Amniotic stem cell (primary cell): ENCODE measurements at places on chromosomes 6 and 20.
A peak's percentile ranks its signal among the peaks of the same experiment; 100 is the strongest.

- DNase-seq, result no peak
Observed at GRCh38 chr6:35495258-35496035, 1.4 kb downstream of the TEAD3 start.

DNA sequence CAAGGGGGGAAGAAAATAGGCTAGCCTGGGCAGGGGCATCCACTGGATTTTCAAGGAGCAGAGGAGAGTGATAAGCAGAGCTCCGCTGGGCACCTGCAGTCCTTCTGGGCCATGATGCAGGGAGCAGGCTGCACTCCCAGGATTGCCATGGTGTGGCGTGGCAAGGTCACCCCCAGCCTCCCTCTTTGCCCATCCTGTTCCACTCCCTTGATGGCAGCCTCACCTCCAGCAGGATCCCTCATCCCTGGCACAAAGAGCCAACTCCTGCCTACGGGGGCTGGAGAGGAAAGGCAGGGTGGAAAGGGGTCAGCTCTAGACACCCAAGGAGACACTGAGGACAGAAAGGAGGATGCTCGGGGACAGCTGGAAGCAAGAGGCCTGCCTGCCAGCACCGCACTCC is 22.4 kb upstream of the MYMX start:
- DNase-seq, result no peak

DNA sequence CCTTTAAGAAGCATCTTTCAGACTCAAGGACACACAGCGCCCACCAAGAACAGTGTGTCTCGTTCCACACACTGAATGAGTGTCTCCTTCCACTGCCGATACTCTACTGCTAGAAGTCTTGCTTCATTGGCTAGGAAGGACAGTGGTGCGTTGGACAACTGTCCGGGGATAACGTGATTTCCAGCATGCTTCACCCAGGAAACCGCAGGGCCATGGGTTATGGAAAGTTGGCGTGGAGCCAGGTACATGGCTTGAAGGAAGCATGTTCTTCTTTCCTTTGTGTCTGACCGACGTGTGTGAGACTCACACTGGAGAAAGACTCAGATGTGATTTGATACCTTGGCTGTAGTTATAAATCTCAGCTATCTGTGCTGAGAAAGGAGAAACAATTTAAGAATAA is 73.2 kb downstream of the SMOC2 start:
- DNase-seq, result no peak

DNA sequence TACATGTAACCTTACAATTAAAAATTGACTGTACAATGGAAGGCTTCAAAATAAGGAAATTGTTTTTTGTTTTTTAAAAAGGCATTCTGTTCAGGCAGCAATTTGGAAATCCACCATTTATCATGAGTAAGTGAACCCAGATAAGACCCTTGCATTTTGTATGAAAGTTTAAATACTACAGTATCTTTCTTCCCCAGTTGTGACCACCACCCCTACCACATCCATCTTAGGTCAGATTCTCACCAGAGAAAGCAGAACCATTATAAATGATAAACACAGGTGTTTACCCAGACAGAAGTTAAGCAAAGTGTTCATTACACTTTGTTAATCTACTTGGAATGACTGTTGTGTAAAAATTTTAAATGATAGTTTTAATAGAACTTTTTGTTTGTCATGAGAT is 20.2 kb downstream of the SENP6 start:
- DNase-seq, result no peak

DNA sequence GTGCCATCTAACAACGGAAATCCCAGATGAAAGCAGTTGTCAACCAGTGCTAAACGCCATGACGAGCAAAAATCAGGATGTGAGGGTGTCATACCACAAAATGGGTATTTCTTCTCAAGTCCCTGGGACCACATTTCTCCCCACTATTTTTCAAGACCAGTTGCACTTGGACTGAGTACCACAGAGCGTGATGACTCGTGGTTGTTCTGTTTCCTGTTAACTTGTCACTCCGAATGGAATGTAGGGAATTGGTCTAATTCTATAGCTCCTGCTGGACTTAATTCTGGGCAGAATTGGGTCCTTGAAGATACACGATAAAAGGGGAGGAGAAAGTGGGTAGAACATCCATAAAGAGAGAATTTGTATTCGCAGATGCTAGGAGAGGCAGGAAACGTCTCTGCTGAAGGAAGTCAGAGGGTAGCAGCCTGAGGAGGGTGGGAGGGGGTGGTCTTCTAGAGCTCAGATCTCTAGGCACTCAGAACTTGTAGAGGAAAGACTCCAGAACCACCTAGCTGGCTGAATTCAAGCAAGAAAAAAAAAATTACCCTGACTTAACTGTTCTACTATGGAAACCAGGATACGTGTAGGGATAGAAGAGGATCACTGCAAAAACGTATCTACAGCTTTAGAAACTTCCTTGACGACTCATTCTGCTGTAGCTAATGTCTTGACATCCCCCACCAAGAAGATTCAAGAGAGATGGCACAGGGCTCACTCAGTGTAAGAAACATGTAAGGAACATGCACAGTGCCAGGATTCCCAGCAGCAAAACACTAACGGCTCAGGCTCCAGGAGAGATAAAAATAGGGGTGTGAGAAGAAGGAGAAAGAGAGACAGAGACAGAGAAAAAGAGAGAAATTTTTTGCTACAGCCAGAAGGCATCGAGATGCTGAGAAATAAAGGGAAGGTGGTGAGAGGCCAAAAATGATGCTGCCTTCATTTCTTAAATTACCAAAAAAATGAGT is 494.7 kb downstream of the CD83 start:
- DNase-seq, result no peak

GRCh38 chr6:44245391-44245911 is 1.4 kb upstream of the HSP90AB1 start:
- no peak for DNase-seq

DNA sequence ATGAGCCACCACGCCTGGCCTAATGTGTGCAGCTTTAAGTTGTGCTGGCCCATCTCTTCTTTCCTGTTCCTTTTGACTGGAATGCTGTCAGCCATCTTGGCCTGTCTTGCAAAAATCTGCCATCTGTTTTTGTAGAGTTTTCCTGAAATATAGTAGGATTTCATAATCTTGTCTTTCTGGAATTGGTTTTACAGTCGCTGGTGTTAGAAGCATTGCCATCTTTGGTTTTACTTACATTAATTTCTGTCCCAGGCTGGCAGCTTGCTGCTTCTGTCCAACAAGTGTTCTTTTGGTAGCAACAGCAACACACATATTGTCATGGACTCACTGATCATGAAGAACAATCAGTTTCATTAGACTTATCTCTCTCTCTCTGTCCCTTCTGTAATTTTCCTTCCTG is 29.1 kb upstream of the TULP1 start:
- no peak for DNase-seq

DNA sequence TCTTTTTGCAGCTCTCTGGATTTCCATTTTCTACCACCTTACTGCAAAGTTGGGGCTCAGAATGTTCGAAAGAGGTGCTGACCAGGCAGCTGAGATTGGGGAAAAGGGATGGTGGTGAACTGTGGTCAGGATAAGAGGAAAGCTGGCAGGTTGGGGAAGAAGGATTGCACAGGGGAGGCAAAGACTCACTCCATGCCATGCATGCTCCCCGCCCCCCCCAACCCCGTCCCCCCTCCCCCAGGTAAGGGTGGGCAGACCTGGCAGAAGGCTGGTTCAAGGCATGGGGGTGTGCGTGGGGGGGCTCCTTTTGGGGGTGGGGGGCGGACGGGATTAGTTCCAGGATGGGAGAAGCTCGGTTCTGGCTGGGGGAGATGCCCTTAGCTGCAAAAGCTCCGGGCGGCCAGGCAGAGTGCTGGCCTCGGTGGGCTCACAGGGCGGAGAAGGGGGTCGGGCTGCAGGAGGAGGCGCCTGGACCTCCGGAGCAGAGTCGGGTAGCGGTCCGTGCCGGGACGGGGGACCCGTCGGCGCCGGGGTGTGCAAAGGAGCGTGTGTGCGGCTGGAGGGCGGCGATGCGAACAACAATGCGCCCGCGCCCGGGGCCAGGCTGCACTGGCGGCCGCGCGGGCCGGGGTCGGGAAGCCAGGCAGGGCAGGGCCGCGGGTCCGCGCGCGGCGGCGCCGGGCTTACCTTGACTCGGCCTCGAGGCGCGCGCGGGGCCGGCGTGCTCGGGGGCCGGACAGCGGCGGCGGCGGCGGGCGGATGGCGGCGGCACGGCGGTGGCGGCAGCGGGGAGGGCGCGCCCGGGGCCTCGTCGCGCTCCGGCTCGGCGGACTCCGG is 880 bp downstream of the ADNP start:
- no peak for DNase-seq

DNA sequence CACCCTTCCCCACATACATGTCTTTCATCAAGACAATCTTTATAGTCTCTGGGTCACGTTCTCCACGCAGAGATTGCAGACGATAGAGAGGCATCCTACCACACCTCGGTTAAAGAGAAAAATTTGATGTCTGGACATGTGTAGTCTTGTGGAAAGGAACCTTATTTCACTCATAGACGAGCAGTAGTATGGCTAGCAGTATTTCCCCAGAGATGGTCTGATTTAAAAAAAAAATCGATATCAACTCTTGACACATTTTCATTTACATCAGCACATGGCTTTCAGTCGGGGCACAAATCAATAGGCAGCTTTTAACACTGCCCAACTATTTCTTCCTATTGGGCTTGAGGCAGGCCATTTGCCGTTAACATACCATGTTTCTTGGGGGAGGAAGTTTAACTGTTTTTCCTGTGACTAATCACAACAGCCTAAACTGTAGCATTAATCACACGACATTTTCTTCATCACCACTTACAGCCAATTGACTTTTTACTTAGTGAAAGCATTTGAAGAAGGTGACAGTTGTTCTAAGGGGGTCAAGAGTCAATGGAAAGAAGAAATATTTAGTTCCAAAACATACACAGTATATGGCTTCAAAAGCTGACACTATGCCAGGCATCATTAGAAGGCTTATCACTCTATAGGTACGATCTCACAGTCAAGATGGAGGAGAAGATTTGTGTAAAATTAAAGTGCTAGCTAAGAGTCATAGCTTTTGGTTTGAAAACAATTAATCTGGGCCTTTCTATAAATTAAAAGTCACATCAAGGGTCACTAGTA is 129.5 kb upstream of the HDAC2 start:
- DNase-seq, result no peak

DNA sequence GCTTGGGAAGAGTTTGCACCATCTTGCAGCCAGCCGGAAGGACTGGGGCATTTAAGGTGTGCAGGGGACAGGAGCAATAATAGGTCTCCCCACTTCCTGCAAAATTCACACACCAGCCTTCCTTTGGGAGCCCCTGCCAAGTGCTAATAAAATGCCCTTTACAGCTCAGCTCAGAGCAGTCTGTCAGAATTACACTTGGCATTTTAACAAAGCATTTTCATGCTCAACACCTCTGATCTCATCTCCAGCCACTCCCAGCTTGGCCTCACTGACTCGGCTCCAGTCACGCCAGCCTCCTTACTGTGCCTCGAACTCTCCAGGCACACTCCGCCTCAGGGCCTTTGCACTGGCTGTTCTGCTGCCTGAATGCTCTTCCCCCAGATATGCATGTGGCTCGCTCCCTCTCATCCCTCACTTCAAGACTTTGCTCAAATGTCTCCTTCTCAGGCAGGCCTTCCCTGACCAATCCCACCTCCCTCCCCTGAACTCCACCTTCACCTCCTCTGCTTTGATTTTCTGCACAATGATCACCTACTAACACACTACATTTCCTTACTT is 43.7 kb downstream of the GRM4 start:
- no peak for DNase-seq

DNA sequence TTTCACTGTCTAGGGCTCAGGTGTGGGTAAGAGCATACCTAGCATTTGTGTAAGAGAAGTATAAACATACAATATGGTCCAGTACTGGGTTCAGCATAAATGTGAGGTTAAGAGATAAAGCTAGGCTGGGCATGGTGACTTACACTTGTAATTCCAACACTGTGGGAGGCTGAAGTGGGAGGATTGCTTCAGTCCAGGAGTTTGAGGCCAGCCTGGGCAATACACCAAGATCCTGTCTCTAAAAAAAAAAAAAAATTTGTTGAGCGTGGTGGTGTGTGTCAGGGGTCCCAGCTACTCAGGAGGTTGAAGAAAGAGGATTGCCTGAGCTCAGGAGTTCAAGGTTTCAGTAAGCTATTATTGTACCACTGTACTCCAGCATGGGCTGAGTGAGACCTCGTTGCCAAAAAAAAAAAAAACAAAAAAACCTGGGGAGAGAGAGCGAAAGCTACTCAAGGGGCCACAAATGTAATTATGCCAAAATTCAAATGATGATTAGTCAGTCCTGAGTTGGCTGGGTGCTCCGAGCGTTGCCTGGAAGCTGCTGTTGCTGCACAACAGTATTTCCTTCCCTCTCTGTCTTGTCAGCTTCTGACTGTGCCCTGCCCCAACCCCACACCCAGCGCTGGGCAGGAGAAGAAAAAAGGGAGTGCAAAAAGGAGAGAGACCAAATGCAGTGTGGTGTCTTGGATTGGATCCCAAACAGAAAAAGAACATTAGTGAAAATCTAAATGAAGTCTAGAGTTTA is 24.0 kb downstream of the CMTR1 start:
- peak; percentile 33 for DNase-seq

DNA sequence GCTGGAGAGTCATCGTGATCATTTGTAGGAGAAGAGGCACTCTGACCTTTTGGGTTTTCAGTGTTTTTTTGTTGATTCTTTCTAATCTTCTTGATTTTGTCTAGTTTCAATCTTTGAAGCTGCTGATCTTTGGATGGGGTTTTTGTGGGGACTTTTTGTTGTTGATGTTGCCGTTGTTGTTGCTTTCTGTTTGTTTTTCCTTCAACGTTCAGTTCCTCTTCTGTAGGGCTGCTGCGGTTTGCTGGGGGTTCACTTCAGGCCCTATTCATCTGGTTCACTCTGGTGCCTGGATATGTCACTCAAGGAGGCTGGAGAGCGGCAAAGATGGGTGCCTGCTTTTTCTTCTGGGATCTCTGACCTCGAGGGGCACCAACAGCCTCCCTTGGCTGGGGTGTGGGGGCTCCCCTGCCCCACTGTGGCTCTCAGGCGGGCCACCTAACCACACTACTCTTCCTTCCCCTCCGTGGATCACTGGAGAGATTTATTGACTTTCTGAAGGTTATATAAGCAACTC is 21.5 kb upstream of the TMEM244 start:
- no peak for DNase-seq

- DNase-seq, result no peak
Observed at GRCh38 chr6:77487808-77488425, 24.6 kb upstream of the HTR1B start.
